ENCODE measurements at places on chromosomes 16 and 17. TPM values are rescaled to one million over a fixed set of nuclear protein-coding genes. Genes with fewer than 3 reads are reported as not detected.

Gene KRT40
- 0.16 TPM for total RNA-seq

Gene COQ7
- total RNA-seq: 42.0 TPM

Gene EFNB3
- 2.0 TPM for total RNA-seq

DNA sequence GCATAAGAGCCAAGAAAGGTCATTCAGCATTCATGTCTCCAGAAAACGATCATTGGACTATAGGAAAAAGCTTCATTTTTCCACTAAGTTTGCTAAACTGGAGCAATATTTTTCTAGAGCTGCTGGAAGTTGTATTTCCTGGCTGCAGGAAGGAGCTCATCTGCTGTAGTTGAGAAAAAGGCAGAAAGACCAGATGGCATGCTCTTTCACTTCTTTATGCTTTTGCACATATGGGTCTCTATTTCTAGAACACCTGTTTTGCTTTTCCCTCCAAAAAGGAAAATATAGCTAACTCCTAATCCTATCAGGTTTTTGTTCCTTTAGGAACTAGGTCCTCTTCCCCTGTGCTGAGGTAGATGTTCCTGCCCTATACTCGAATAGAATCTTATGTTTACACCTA is 61.9 kb upstream of the HLF start:
- H3K36me3 ChIP-seq: no peaks in the 10 kb centered on the region
- no peak overlapping the region for H3K27ac ChIP-seq
- H3K4me1 ChIP-seq: no peaks in the 10 kb centered on the region
- H3K27me3 ChIP-seq: no peaks in the 10 kb centered on the region
- no peak overlapping the region for H3K4me3 ChIP-seq
- DNase-seq: no peak

- H3K27me3 ChIP-seq: no peaks in the 10 kb centered on the region
- H3K27ac ChIP-seq: no peak overlapping the region
- no peak overlapping the region for H3K4me3 ChIP-seq
- DNase-seq: no peak
- H3K36me3 ChIP-seq: no peaks in the 10 kb centered on the region
These were observed 30.4 kb downstream of the RTN4RL1 start for GRCh38 chr17:1994707-1995106.

DNA sequence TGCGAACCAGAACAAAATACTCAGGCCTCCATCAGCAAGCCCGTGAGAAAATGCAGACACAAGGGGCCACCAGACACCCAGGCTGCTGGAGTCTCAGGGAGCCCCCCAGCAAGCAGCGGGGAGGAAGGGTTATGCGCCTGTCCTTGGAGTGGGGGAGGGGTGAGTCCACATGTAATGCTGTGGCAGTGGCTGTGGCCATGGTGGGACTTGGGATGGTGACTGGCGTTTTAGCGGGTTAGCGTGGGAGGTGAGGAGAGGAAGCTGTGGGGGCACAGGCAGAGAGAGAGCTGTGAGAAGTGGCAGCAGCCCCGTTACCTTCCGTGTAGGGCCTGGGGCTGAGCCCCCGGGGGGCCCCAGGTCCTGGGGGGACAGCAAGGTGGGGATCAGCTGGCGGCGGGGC is 58.3 kb downstream of the SRCIN1 start:
- no peaks in the 10 kb centered on the region for H3K4me1 ChIP-seq
- H3K36me3 ChIP-seq: no peaks in the 10 kb centered on the region
- DNase-seq: no peak
- H3K4me3 ChIP-seq: no peak overlapping the region
- H3K27me3 ChIP-seq: no peaks in the 10 kb centered on the region

Gene ANKRD40
- total RNA-seq: 24.3 TPM

Gene PRCD
- 3.8 TPM for total RNA-seq

- H3K4me3 ChIP-seq: no peak overlapping the region
- no peak overlapping the region for H3K27ac ChIP-seq
- DNase-seq: no peak
- H3K27me3 ChIP-seq: no peaks in the 10 kb centered on the region
These were observed 1714.6 kb downstream of the TP53TG3F start for GRCh38 chr16:35174016-35174415.

- no peaks in the 10 kb centered on the region for H3K4me1 ChIP-seq
- H3K27ac ChIP-seq: no peak overlapping the region
- no peak overlapping the region for H3K4me3 ChIP-seq
- no peak for DNase-seq
- H3K36me3 ChIP-seq: no peaks in the 10 kb centered on the region
These were observed 588.7 kb downstream of the RBFOX1 start for GRCh38 chr16:7921345-7921744.

DNA sequence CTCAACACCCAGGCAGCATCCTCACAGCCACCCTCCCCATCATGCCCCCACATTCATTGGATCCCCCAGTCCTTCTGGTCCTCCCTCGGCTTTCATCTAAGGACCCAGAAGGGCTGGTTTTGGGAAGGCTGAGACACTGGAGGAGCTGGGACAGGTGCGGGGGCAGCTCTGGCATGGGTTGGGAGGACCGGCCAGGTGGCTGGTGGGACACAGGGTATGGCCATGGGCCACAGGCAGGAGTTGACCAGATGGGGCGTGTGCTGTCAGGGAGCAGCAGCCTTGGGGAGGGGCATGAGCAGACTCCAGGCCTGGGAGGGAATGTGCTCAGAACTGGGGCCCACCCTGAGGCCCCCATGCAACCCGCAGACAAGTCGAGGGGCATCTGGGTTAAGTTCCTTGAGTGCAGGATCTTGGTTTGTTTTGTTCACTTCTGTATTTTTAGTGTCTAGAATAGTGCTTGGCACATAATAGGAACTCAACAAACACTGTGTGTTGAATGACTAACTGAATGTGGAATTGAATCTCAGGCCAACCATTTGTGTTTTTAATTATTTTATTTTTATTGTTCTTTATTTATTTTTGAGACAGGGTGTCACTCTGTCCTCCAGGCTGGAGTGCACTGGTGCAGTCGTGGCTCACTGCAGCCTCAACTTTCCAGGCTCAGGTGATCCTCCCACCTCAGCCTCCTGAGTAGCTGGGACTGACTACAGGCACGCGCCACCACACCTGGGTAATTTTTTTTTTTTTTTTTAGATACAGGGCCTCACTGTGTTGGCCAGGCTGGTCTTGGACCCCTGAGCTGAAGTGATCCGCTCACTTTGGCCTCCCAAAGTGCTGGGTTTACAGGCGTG is 5.6 kb downstream of the P2RX1 start:
- H3K27me3 ChIP-seq: no peaks in the 10 kb centered on the region
- no peak overlapping the region for H3K27ac ChIP-seq
- no peak overlapping the region for H3K4me3 ChIP-seq
- no peaks in the 10 kb centered on the region for H3K36me3 ChIP-seq
- DNase-seq: no peak
- H3K4me1 ChIP-seq: peaks cover 4% of the 10 kb centered on the region
